Daoy (cell line): ENCODE measurements at places on chromosomes 1 and 21. TPM values are rescaled to one million over a fixed set of nuclear protein-coding genes. Genes with fewer than 3 reads are reported as not detected.

GRCh38 chr1:5601516-5601915 is 390.7 kb downstream of the NPHP4 start:
- no peak for DNase-seq

- peak; percentile 71 for DNase-seq
Measured at GRCh38 chr1:206507284-206508129, at the start of gene RASSF5. Gene RASSF5, plus strand, starts transcription at chr1:206507531. Its CDS starts 72 bp downstream, at chr1:206507603.

- peak; percentile 23 for DNase-seq
Measured at GRCh38 chr1:18175530-18176377, 68.2 kb downstream of the IGSF21 start.

DNA sequence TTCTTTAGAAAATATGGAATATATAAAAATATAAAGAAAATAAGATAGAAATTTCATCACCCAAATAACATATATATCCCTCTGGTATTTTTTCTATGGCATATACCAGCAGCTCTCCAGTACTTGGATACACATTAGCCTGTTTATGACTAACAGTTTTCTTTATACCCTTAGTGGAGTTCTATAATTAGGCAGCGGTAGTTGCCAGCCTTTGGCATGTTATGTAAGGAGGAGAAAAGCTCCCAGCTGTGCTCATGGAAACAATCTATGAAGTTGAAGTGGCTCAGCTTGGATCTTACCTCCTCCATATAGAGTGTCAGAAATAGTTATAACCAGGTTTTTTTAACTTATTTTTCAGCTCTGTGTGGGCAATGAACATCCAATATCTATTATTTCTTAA is 1636.8 kb downstream of the AMY1C start:
- DNase-seq: no peak

DNA sequence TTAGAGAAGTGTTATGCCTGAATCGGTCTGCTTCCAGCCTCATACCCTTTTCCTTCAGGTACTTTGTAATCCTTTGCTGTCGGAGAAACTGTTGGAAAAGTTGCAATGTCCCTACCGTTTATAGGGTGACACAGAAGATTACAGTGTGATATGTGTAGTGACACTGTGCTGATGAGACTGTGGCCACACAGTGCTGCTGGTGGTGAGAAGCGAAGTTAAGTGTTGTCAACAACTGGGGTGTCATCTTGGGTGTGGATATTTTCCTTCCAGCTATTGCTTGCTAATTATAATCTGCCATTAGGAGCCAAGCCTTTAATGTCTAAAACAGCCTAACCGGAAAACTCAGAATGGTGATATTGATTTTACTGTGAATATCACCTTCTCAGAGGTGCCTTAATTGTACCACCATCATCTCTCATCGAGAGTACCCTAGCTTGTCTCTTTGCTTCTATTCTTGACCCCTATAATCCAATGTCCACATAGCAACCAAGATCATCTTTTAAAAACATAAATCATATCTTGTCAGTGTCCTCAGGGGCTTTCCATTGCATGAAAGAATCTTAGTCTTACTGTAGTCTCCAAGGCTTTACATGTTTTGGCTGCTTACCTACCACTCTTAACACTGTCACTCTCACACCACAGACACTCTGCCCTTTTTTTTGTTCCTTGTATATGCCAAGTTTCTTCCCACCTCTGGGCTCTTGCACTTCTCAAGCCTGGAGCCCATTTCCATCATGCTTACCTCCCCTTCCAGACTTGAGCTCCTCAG is 89.4 kb upstream of the PGD start:
- DNase-seq: no peak

- DNase-seq: no peak
Measured at GRCh38 chr21:39083377-39084008, 99.8 kb downstream of the PSMG1 start.

DNA sequence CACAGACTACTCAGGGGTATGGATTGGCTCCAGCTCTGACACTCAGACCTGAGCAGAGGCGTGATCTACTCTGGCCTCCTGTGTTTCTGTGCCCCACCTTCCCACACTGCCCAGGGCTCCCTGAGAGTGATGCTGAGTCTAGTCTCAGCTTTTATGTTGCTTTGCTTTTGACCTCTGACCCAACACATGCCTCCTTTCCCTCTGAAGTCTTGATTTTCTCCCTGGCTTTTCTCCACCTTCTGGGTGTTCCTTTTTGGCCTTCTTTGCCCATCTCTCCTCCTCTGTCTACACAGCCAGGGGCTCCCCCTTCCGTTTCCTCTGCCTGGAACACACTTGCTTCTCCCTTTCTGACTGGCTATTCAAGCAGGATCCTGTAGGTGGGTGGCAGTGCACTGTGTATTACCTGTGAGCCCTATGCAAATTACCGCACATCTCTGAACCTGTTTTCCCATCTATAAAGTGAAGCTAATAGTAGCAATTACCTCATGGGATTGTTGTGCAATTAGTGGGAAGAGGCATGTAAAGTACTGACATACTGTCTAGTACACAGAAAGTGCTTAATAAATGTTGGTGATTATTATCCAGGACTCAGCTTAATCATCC is 13.7 kb upstream of the MEX3A start:
- no peak for DNase-seq

DNA sequence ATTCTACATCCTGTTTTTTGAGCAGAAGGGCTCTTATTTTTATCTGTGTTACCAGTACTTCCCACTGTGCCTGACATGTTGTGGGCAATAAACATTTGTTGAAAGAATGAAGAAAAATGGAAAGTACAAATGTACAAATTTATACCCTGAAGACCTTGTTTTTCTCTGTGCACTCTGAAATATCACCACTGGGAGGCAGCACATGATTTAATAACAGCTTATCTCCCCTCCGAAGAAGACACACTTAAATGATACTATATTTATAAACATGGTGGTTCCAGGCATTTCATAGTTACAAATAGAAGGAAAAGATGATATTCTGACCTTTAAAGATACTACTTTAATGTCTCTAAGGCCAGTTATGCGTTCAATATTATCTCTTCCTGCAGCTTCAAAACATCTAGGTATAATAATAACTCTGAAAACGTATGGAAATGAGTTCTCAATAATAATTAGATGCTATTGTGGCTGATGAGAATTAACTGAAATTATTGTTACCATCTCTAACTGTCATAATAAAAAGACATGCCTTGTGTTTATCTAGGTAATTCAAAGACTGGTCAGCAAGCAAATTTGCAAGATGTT is 12.8 kb downstream of the DYNLT5 start:
- peak; percentile 29 for DNase-seq

GRCh38 chr1:239547987-239548386 is 161.6 kb downstream of the CHRM3 start:
- peak; percentile 34 for DNase-seq

- DNase-seq: no peak
Measured at GRCh38 chr1:3298197-3298596, 156.3 kb upstream of the ARHGEF16 start.

DNA sequence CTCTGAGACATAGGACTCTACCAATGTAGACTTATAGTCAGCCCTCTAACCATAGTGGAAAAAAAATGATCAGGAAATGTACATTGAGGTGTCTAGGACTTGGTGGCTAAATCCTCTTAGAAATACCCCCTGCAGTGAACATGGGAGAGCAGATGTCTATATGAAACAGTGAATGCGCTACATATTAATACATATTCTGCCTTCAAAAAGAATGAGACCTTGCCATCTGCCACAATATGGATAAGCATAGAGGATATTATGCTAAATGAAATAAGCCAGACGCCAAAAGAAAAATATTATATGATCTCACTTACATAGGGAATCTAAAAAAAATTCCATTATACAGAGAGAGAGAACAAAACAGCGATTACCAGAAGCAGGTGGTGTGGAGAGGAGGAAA is 66.6 kb upstream of the HAO2 start:
- DNase-seq: no peak

DNA sequence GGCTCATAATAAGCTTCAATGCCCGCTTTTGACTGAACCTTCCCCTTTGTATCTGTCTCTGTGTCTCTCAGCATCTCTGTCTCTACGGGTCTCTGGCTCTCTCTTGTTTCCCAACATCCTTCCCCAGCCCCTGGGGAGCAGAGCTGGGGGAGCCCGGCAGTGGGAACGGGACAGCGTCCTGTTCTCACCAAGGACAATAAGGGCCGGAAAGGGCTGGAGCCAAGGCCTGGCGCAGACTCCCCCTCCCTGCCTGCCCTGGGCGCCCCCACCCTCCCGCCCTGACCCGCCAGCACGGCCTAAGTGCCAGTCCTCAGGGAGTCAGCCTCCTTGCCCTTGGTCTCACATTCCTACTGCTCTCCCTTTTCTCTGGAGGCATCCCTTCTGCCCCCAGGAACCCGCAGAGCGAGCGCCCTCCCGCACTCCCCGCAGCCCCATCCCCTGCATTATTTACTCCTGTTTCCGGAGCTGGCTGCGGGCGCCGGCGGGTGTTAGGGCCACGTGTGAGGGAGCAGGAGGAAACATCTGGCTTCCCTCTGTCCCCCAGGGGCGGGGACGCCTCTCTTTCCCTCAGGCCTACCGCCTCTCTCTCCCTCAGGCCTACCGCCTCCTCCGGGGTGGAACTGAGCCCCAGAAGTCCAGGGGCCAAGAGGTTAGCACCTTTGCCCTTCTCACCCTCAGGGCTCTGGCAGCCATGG is 6.5 kb downstream of the KRTCAP2 start:
- DNase-seq: no peak

GRCh38 chr1:228061411-228062084 is 21.0 kb upstream of the ARF1 start:
- DNase-seq: no peak

DNA sequence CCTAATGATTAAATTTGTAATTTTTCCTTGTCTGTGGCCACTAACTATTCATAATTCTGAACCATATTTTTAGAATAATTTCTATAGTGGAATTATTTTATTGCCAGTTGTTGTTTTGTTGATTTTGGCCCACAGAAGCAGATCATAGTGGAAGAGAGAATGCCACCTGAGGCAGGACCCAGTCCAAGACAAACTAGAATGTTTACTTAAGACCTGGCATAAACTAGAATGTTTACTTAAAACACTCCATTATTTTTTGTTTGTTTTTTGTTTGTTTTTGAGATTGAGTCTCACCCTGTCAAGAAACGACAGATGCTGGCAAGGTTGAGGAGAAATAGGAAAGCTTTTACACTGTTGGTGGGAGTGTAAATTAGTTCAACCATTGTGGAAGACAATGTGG is 310.2 kb downstream of the MRPL39 start:
- no peak for DNase-seq

The GPR153 gene
- total RNA-seq: 3.0 and 6.3 TPM in 2 replicates

The SLC44A5 gene
- total RNA-seq: 0.91 and 1.6 TPM in 2 replicates

The SPRR3 gene
- total RNA-seq: not detected in 2 replicates

The ST6GALNAC3 gene
- total RNA-seq: 3.8 and 6.2 TPM in 2 replicates

The GPR52 gene
- not detected in 2 replicates for total RNA-seq

The NPHS2 gene
- not detected in 2 replicates for total RNA-seq
